DMS 273 treated with DMSO at 0.1 percent for 48 hours (cell line): ENCODE measurements at places on chromosomes 11 and 22.

DNA sequence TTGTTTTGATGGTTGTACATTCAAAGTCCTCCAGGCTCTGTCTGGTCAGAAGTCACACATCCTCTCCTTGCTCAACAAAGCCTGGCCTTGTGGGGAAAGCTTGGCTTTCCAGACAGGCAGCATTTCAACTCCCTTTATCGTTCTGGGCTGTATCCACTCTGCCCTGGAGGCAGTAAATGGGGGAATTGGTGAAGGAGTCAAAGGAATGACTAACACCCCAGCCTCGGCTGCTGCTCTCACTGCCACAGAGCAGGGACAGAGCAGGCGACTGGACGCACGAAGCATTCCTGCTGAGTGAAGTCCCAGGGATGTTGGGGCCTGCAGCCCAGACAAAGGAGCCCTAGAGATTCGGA lies 52.8 kb downstream of the WNT11 start:
- DNase-seq = no peak

- no peak for DNase-seq
These were observed 109.3 kb downstream of the MN1 start for GRCh38 chr22:27692243-27692642.

GRCh38 chr11:47259232-47259977 lies 1.6 kb downstream of the NR1H3 start:
- DNase-seq = no peak

GRCh38 chr11:10674440-10674855 lies 19.1 kb downstream of the IRAG1 start:
- no peak for DNase-seq

DNA sequence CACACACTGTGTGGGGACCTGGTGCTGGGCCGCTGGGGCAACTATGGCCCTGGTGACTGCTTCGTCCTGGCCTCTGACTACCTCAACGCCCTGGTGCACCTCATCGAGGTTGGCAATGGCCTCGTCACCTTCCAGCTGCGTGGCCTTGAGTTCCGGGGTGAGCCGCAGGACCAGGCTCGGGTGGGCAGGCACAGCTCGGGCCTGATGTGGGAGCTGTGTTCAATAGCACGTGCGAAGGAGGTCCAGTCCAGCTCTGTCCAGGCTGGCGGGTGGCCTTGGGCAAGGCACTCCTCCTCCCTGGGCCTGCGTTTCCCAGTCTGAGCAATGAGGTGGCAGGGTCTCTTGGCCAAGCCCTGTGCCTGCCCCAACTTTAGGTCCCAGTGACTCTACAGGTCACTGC lies 8.3 kb upstream of the SIPA1 start:
- no peak for DNase-seq

DNA sequence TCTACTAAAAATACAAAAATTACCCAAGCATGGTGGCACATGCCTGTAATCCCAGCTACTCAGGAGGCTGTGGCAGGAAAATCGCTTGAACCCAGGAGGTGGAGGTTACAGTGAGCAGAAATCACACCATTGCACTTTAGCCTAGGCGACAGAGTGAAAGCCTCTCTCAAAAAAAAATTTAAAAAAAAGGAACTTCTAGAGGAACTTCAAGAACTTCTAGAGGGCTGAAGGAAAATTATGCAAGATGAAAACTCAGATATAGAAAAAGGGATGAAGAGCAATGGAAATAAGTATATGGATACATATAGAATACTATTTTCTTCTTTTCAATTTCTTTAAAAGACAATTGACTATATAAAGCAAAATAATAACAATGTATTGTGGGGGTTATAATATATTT lies 51.2 kb upstream of the PRR5 start:
- no peak for DNase-seq
